ENCODE measurements at places on chromosomes 11 and 22. TPM values are rescaled to one million over a fixed set of nuclear protein-coding genes. Genes with fewer than 3 reads are reported as not detected.

DNA sequence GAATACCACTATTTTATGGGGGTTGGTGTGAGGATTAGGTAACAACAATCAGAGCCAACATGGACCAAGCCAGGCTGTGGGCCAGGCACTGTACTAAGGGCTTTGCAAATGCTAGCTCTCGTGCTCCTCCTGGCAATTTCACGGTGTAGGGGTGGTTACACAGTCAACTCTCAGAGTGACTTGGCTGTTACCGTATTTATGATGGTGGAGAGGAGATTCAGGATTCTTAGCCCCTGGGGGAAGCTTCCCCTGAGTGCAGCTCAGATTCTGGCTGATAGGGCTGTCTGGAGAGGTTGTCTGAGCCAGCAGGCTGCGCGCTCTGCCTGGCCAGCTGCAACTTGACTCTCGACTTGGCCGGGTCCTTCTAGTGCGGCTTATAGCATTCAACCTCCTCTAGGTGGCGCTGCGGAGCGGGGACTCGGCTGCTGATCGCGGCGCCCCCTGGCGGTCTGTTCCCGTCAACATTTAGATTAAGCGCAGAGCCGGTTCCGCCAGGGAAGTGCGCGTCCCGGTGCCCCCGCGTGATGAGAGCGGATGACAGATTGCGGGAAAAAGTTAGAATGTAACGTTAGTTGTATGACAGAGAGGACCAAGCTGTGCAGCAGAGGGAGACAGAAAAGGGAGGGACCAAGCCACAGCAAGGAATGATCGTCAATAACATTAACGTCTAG, 4.5 kb upstream of the NCF4 start:
- H3K27ac ChIP-seq = no peak overlapping the region
- peaks cover 4% of the 10 kb centered on the region for H3K4me1 ChIP-seq
- peak; percentile 90 for DNase-seq
- no peak overlapping the region for H3K4me3 ChIP-seq
- H3K36me3 ChIP-seq = no peaks in the 10 kb centered on the region

DNA sequence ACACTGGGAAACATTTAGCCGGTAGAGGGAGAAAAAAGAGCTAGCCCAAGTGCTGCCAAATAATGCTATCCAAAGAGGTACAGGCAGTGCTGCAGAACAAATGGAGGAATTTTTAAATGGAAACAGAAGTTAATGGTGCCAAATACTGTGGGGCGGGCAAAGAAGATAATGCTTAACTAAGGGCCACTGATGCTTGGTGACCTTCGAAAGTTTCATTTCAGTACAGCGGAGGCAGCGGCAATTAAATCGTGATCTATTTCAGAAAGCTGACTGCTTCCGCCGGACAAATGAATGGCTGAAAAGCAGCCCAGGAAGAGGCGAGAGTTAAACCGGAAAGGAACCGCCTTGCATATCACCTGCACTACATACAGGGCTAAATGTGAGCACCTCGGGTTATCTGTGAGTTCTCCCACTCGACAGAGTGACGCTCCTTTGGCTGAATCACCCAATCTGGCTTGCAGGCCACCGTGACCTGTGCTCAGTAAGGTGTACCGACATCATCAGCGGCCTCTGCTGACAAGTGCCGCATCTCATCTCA, 42.1 kb downstream of the CADM1 start:
- no peak for DNase-seq
- no peak overlapping the region for H3K4me3 ChIP-seq
- no peaks in the 10 kb centered on the region for H3K27me3 ChIP-seq

The MUC5B gene
- under 0.01 TPM for total RNA-seq

DNA sequence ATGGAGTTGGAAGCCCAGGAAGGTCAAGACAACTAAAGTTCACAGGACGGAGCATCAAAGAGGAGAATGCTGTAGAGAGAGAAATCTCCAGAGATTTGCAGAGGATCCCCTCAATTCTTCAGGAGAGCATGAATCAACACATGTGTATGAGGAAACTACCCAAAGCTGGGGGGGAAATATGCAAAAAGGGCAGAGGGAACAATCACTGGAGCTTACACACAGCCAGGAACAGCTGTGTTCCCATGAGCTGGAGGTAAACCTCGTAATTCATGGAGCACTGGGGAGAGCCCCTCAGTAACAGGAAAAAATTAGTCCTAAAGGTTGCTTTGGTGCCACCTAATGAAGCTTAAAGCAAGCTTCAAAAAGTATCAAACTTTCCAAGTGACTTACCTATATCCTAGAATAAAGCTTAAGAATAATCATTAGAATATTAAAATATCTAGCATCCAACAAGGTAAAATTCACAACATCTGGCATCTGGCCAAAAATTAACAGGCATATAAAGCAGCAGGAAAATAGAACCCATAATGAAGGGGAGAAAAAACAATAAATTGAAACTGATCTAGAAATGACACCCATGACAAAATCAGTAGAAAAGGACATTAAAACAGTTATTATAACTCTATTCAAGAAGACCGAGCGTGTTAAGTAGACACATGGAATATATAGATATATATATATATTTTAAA, 134.2 kb downstream of the STK33 start:
- H3K36me3 ChIP-seq = no peaks in the 10 kb centered on the region
- DNase-seq = no peak
- no peaks in the 10 kb centered on the region for H3K4me1 ChIP-seq
- no peak overlapping the region for H3K27ac ChIP-seq

The WBP2NL gene
- total RNA-seq = not detected

DNA sequence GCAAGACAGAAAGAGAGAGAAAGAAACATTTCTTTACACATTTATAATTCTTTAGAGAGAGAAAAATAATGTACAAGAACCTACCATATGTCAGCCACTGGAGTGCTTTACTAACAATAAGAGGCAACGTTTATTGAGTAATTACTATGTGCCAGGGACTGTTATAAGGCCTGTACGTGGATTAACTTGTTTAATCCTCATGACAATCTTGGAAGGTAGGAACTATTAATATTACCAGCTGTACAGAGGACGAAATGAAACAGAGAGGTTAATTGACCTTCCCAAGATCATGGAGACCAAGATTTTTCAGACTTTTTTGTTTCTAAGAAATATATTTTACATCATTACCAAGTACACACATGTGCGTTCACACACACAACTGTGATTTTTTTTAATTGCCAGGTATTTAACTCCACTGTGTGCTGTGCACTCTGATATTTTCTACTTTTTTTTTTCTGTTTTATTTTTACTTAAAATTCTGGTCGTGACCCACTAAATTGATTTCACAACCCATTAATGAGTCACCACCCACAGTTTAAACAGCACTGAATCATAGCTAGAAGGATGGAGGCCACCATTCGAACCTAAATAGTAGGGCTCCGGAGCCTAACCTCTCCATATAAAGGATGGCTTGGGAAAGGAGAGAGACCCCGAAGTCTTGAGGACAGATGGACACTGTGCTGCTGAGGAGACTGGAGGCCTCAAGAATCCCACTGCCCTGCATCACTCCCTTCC, 21.4 kb downstream of the CREB3L1 start:
- no peaks in the 10 kb centered on the region for H3K27me3 ChIP-seq
- H3K36me3 ChIP-seq = no peaks in the 10 kb centered on the region
- no peak for DNase-seq
- peak overlapping the region; percentile 65 for H3K27ac ChIP-seq

The GSTT2B gene
- 4.7 TPM for total RNA-seq

The CCDC87 gene
- total RNA-seq = not detected

The STX5 gene
- 51.4 TPM for total RNA-seq

- H3K27me3 ChIP-seq = no peaks in the 10 kb centered on the region
- peak overlapping the region; percentile 4 for H3K27ac ChIP-seq
Observed at GRCh38 chr22:24105013-24105360, 76.3 kb upstream of the SUSD2 start.

The BEST1 gene
- total RNA-seq = 4.1 TPM

The PTPRCAP gene
- total RNA-seq = 0.29 TPM

The CPT1A gene
- 30.0 TPM for total RNA-seq

The OR56A1 gene
- not detected for total RNA-seq

The MYO18B gene
- not detected for total RNA-seq

GRCh38 chr22:21599053-21599893, 30.5 kb downstream of the YDJC start:
- no peak for DNase-seq
- no peaks in the 10 kb centered on the region for H3K36me3 ChIP-seq
- no peak overlapping the region for H3K4me3 ChIP-seq

DNA sequence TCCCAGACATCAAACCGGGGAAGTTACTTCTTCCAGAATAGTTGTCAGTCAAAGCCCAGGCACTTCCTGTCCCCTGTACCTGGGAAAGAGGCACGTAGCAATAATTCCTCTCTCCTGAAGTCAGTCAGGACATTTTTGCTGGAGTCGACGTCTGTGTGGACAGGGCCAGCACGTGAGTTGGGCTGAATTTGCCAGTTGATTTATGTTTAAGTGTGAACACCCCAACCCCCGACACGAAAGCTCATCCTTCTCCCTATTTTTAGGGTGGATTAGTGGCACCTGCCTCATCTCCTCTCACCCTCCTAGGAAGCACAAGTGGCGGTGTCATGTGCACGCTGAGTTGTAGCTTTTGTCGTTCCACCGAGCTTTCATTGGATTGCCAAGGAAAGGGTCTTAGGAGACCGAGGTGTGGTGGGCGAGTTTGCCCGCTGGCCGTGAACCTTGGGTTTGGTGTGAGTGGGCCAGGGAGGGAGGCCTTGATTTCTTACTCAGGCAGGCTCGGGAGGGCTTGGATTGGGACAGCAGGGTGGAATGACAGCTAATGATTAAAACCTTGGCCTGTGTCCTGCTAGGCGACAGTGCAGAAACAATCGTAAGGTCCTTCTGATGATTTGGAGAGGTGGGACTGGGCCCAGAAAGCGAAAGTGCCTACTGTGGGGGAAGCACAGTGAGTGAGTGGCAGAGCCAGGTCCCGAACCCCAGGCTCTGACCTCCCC, 87.0 kb upstream of the CRYBB3 start:
- H3K36me3 ChIP-seq = no peaks in the 10 kb centered on the region
- H3K4me3 ChIP-seq = no peak overlapping the region
- DNase-seq = no peak
- no peaks in the 10 kb centered on the region for H3K27me3 ChIP-seq

- H3K4me1 ChIP-seq = no peaks in the 10 kb centered on the region
- H3K4me3 ChIP-seq = peak overlapping the region; percentile 50
- peak; percentile 23 for DNase-seq
- H3K27ac ChIP-seq = peak overlapping the region; percentile 87
Observed at GRCh38 chr11:108223348-108224149, 682 bp downstream of the ATM start.

DNA sequence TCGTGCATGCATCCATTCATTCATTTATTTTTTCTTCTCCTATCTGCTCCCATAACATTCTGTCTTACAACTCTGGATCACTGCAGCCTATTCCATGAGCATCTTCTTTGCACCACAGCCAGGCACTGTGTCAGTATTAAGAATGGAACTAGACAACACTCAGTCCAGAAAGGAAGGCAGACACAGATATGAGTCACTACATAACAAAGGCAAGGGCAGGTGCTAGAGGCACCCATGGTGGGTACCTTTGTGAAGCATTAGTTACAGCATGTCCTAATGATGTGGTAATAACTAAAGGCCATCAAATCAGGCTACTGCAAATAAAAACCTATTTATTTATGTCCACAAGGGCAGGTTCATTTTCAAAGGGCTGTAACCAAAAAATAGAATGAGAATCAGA, 28.1 kb downstream of the TENM4 start:
- DNase-seq = no peak
- no peak overlapping the region for H3K4me3 ChIP-seq
- no peaks in the 10 kb centered on the region for H3K27me3 ChIP-seq
- no peaks in the 10 kb centered on the region for H3K4me1 ChIP-seq

GRCh38 chr11:133636711-133637355, 104.5 kb upstream of the OPCML start:
- no peaks in the 10 kb centered on the region for H3K27me3 ChIP-seq
- no peak overlapping the region for H3K4me3 ChIP-seq
- DNase-seq = no peak
- no peaks in the 10 kb centered on the region for H3K4me1 ChIP-seq
- no peaks in the 10 kb centered on the region for H3K36me3 ChIP-seq
- no peak overlapping the region for H3K27ac ChIP-seq

DNA sequence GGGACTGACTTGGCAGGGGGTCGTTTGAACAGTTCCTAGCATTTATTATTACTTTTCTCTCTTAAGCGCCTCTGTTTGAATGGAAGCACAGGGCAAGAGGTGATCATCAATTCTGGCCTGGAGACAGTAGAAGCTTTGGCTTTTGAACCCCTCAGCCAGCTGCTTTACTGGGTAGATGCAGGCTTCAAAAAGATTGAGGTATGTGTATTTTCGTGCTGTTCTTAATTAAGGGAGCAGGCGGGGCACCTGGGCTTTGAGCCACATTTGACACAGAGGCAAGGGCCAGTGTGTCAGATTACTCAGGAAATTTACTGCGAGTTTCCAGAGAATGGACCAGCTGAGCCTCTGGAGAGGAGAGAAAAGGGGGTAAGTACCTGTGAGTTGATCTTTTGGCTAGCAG, 102.4 kb upstream of the SORL1-AS1 start:
- H3K27me3 ChIP-seq = no peaks in the 10 kb centered on the region
- H3K27ac ChIP-seq = no peak overlapping the region
- DNase-seq = no peak
- no peak overlapping the region for H3K4me3 ChIP-seq

The HTR3B gene
- not detected for total RNA-seq
